Tibial nerve (tissue), 4 donors: ENCODE measurements at places on chromosomes 13 and 19.

- DNase-seq, result peak; percentile 65
These were observed 5.7 kb downstream of the JAK3 start for GRCh38 chr19:17841810-17842662.

DNA sequence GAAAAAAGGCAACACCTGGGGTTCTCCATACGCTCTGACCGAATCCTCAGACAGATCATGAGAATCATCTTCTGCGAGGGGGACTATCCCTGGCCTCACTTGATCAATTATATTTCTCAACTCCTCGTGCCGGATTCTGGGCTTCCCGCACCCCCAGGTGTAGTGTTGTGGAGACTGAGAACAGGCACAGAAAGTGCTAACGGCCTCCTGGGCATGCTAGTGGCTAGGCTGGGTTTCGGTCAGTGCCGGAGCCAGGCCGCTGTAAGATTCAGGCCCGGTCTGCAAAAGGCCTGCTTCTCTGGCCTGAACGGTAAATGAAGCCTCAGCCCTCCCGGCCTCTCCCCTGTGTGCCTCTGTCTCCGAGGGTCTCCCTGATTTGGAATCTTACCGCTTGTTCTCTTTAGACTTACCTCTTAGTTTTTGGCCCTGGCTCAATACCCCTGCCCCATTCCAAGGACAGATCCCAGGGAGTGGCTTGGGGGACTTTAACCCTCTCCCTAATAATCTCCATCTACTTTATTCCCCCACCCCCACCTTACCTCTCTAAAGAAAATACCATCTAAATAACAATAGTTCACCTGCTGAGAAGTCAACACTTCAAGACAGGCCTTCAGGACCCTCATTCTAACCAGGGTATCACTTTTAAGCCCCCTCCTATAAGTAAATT lies 79.0 kb upstream of the MEDAG start:
- no peak for DNase-seq

DNA sequence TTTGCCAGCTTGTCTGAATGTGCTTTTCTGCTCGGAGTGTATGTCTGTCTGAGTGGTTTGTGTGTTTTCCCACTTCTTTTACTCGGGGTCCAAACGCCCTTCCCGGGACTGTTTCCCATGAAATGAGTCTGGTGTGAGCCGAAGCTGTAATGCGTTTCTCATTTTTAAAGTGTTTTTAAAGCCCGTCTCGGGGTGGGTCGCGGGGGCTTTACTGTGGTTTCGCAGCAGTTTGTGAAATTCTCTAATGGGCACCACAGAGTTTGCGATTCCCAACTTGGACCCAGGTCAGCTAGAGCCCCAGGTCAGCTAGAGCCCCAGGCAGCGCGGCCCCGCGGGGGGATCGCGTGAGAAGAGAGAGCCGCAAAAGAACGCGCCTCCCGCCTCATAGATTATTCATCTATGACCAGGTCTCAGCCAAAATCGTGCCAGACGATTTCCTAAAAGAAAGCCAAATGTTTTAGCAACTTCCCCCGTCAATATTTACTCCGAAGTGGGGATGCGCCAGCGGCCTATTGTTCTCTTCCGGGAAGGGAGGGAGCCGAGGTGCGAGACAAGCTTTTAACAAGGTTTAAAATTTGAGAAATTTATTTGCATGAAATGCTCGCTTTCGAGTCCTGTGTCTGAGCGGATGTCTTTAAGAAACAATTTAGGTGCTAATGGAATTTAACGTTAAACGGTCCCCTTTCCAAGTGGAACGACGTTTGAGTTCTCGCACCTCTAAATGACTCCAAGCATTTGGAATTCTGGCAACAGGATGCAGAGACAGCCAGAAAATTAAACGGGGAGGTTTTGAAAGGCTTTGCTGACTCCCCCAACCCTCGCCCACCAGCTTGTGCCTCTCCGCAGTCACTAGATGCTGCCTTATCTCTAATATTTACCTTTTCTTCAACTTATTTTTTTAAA lies 2.2 kb downstream of the ZIC2 start:
- DNase-seq, result no peak

GRCh38 chr19:49188626-49189200 lies 31.1 kb downstream of the TRPM4 start:
- no peak for DNase-seq

GRCh38 chr13:43154156-43154651 lies 130.8 kb downstream of the DNAJC15 start:
- DNase-seq, result no peak

DNA sequence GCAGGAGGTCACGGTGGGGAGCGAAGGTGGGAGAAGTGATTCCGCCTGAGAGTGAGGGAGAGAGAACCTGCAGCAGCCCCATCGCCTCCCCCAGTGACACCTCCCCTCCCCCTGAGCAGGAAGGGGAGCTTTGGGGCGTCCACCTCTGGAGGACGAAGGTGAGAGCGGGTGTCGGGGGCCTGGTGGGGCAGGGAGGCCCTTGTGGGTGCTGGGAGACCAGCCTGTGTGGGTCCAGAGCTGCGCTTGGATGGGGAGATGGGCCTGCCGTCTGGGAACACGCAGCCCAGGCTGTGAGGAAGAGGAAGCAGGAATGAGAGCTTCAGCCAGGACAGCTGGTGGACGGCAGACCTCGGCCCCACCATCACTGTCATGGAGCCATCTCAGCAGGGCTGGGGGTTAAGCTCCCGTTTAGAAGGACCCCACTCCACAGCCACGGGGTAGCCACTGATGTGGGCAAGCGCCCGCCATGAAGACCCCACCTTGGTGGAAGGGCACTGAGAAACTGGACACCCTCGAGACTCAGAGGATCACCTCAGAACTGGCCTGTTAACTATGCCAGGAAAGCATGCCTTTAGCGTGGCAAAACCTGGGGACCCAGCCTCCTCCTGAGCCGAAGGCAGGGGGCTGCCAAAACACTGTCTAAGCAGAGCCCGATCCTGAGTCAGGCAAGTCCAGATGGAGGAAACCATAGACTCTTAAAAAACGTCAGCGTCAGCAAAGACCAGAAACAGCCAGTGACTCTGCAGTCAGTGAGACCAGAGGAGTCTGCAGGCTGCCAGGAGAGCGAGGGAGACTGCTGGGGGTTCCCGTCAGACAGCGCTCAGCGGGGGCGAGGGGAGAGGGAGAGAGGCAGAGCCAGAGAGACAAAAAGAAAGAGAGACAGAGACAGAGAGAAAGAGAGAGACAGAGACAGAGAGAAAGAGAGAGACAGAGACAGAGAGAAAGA lies 6.4 kb upstream of the PROZ start:
- DNase-seq, result no peak

DNA sequence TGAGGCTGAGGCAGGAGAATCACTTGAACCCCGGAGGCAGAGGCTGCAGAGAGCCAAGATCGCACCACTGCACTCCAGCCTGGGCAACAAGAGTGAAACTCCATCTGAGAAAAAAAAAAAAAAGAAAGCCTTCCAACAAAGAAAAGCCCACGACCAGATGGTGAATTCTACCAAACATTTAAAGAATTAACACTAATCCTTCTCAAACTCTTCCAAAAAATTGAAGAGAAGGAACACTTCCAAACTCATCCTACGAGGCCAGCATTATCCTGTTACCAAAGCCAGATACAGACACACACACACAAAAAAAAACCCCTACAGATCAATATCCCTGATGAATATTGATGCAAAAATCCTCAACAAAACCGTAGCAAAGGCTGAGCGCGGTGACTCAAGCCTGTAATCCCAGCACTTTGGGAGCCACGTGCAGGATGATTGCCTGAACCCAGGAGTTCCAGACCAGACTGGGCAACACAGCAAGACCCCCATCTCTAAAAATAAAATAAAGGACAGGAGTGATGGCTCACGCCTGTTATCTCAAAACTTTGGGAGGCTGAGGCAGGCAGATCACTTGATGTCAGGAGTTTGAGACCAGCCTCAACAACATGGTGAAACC lies 6.2 kb upstream of the EVI5L start:
- no peak for DNase-seq

DNA sequence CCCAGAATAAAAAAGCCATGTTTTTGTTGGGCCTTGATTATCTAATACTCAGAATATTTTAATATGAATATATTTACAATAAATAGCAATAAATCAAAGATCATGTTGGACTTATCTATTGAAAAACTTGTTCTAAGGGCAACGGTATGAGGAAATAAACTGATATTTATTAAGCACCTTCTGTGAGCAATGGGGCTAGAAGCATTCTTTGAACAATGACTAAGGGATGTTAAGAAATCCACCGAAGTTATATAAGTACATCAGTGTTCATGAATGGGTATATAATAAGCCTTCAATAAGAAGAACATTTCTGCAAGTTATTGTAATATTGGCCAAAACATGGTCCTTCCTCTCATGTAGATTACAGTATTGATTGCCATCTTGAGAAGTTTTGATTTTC lies 221.8 kb downstream of the OXGR1 start:
- no peak for DNase-seq

- DNase-seq, result no peak
These were observed 53.6 kb downstream of the DGKH start for GRCh38 chr13:42101821-42102585.

GRCh38 chr13:45872566-45872965 lies 21.0 kb upstream of the SIAH3 start:
- no peak for DNase-seq

GRCh38 chr13:62357887-62358645 lies 942.4 kb upstream of the PCDH20 start:
- no peak for DNase-seq

DNA sequence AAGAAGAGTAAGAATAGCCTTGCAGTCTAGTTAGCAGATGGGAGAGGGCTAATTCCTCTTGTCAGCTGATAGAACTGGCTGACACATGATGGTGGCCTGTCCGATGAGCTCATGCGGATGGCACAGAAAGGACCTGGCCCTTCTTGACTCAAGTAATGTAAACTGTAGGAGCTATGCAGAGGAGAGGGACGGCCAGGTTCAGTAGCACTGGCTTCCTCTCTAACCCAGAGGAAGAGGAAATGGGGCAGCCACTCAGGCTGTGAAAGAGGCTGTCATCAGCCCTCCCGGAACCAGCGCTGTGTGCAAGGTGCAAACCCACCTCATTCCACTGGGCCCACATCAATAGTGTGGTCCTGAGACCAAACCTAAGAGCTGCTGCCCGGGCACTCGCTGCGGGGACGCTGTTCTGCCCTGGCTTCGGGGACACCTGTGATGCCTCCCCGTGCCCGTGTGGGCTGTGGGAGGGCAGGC lies 30.8 kb upstream of the USE1 start:
- no peak for DNase-seq

GRCh38 chr19:50039968-50040367 lies 14.2 kb downstream of the ZNF473 start:
- DNase-seq, result no peak

GRCh38 chr13:98951266-98951665 lies 26.6 kb downstream of the DOCK9 start:
- DNase-seq, result no peak
